ENCODE measurements at places on chromosomes 7 and 10.

- no peak for DNase-seq
Observed at GRCh38 chr10:30373596-30374327, 24.7 kb upstream of the MTPAP start.

DNA sequence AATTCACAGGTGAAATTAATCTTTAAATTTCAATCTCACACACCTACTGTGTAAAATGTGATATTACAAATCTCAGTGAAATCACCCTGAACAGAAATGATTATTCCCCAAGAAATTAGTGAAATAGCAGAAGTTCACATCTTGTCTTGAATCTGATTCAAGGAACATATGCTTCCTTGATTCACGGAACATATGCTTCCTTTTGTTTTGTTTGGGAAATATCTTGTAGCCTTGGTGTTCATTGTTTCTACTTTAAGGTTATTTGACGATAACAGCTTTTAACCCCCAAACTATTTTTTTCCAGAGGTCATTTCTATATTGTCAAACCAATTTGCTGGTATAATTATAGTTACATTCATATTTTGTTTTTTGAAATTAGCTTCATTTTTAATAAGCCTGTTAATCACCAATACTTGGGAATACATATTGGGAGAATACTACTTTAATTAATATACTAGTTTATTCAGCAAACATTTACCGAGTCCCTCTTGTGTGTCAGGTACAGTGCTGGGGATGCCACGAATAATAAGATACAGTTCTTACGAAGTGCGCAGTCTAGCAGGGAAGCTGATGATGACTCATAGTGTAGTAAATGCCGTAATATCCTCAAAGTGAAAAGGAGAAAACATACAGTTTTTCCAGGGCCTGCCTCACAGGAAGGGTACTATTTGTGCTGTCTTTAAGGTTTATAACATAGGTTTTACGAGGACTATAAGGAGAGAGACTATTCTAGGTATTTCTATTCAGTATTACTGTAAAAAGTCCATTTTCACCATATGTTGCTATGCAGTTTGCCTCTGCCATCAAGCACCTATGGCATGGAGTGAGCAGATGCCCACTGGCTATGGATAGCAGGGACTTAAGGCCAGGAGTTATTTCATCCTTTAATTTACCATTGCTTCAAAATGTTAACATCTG lies 32.5 kb downstream of the PRKAR2B start:
- no peak for DNase-seq

DNA sequence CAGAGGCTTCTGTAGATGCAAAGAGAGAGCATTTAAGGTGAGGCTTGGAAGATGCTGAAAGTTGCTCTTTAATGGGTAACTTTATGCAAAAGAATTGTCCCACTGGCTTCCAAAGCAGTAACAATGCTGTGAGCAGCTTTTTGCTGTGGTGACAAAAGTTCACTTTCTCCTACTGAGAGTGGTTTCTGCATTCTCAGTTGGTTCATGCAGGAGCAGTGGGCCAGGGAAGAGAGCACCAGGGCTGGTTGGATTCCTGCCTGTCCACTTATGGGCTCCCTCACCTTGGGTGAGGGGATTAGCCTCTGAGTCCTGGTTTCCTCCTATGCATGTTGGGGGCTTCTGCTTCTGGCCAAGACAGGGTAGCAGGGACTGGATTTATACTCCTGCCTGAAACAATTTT lies 31.1 kb upstream of the GOLGA7B start:
- DNase-seq: no peak

GRCh38 chr10:387909-388660 lies 252.8 kb downstream of the ZMYND11 start:
- DNase-seq: no peak

DNA sequence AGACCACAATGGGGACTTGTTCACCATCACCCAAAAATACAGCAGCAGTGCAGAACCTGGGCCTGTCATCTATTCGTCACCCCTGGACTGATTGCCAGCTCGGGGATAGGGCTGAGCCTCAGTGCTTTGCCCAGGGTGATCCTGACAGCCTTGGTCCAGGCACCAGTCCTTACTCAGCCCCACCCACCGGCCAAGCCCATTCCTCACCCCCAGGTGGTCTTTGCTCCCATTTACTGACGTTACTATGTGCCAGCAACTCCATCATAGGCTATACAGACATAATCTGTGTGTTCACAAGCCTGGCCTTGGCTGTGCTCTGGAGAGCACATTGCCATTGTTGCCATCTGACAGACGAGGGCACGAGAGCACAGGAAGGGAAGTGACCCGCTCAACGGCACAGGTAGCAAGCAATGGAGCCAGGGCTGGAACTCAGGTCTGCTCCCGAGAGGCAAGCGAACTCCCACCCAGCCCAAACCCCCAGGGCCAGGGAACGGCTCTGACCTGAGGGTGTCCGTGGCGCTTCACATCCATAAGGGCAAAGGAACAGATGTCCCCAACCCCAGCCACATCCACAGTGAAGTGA lies 6.8 kb downstream of the ATG9B start:
- DNase-seq: no peak

DNA sequence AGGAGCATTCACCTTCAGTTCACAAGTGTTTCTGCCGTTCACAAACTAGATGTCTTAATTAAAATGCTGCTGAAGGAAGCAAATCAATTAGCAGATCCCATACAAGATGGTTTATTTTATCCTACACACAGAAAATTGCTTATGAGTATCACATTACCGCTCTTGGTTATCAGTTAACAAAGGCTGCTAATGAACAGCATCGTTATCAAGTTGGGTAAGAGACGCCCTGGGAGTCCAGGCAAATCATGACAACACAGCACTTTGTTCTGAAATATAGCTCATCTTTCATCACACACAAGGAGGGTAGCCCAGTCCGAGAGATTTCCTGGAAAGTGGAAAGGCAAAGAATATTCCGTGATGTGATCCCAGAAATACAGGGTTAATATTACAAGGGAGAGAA lies 20.8 kb upstream of the FAM170B start:
- no peak for DNase-seq

DNA sequence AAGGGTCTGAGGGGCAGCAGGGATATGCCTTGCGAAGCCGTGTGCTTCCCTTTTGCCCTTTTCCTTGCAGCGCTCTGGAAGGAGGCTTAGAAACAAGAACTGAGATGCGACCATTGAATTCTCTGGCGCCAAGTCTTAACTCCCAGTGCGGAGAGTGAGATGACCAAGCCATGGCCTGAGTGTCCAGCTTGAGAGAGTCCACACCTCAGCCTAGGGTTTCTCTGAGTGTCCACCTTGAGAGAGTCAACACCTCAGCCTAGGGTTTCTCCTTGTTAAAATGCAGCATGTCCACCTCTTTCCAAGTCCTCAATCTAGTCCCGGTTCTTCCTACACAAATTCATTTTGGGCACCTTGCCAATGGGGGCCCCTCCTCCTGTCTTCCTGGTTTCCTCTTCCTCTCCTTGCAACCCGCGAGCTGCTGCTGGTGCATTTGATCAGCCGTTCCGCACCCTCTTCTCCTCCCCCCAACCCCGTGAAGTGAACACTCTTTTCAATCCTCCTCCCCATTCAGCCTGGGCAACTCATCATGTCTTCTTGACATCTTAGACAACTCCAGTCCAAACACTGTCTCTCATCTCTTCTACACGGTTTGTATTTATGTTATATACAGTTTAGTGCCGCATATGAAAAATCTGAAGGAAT lies 178.2 kb upstream of the PITRM1 start:
- no peak for DNase-seq

DNA sequence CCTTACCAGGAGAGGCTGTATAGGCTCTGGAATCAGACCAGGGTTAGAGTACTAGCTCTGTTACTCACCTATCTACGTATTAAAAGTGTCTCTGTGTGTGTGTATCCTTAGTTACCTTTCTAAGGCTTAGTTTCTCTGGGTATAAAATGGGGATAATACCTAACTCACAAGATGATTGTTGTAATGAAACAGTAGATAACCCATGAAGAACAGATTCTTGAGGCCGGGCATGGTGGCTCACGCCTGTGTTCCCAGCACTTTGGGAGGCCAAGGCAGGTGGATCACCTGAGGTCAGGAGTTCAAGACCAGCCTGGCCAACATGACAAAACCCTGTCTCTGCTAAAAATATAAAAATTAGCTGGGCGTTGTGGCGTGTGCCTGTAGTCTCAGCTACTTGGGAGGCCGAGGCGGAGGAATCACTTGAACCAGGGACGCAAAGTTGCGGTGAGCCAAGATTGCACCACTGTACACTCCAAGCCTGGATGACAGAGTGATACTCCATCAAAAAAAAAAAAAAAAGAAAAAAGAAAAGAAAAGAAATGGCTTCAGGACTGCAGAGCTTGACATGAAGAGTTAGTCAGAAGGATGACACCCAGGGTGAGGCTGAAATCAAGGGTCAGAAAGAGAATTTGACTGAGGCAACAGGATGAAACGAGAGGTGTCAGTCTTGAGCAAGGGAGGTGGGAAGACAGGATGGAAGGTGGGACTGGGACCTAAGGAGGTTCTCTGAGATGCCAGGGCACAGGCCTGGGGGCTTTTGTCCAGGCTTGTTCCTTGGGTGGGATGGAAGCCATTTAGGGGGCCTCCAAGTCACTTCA lies 33.4 kb downstream of the PRKAR2B start:
- no peak for DNase-seq

DNA sequence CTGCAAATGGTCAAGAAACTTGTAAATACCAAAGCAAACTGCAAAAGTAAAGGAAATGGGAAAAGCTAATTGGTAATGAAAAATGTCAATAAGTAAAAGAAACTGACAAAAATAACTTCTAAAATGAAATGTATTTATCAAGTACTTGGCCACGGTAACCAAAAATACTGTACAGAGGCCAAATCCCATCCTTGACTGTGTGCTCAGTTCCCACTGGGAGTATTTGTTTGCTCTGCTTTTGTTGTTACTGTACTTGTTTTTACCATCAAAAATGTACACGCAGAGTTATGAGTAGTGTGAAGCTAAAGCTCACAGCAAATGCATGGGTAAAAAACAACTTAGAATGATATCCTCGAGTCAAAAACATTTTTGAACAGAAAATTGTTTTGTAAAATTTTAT lies 31.1 kb downstream of the ENKUR start:
- no peak for DNase-seq

GRCh38 chr10:110612087-110612486 lies 32.0 kb upstream of the RBM20 start:
- no peak for DNase-seq

GRCh38 chr7:96723622-96724021 lies 14.0 kb upstream of the SEM1 start:
- DNase-seq: no peak

- no peak for DNase-seq
Observed at GRCh38 chr10:47071891-47072290, 160.7 kb downstream of the PTPN20 start.

DNA sequence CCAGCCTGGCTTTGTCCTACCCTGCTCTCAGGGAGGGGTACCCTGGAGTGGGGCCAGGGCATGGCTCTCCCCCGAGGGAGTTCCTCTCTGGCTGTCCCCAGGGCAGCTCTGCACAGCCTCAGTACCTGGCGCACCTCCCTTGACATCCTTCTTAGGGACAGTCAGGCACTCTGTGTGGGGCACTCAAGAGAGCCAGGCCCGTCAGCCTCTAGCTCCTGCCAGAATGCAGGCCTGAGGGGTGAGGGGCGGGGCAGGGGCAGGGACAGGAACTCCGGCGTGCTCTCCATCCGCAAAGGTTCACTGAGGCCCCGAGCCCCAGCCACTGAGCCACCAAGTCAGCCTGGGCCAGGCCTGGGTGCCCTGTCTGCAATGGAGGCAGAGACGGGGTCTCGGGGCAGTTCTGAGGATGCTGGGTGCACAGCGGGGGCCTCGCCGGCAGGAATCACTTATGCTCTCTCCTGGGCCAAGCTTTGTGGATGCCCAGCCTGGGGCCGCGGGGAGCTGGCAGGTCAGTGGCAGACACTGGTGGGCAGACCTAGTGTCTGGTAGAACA lies 10.1 kb downstream of the LIMK1 start:
- DNase-seq: no peak

DNA sequence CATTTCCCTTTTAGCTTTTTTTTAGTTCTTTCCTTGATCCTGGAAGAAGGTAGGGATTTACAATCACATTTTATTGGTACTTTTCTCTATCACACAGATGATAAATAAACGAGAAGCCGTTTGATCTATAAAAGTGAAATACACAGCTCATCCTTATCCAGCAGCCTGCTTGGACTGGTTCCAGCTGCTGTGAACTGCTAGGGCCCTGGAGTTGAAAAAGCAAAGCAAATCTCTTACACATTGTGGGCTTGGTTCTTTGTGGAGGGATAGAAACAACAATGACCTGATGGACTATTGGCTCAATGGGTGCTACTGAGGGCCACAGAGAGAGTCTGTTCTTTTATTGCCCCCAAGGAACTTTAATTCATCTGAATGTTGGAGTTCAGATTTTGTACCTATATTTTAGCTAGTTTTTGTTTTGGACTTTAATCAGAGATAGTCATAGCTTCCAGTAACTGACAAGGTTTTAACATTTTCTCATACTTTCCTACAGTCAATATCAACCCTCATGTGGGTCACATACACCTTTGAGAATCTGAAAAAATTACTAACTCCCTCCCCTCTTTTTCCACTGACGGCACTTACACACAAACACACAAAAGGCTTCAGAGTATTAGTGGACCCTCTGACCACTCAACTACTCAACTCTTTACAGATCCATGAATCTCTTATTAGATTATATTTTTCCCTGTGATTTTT lies 91.6 kb upstream of the CCDC6 start:
- no peak for DNase-seq

DNA sequence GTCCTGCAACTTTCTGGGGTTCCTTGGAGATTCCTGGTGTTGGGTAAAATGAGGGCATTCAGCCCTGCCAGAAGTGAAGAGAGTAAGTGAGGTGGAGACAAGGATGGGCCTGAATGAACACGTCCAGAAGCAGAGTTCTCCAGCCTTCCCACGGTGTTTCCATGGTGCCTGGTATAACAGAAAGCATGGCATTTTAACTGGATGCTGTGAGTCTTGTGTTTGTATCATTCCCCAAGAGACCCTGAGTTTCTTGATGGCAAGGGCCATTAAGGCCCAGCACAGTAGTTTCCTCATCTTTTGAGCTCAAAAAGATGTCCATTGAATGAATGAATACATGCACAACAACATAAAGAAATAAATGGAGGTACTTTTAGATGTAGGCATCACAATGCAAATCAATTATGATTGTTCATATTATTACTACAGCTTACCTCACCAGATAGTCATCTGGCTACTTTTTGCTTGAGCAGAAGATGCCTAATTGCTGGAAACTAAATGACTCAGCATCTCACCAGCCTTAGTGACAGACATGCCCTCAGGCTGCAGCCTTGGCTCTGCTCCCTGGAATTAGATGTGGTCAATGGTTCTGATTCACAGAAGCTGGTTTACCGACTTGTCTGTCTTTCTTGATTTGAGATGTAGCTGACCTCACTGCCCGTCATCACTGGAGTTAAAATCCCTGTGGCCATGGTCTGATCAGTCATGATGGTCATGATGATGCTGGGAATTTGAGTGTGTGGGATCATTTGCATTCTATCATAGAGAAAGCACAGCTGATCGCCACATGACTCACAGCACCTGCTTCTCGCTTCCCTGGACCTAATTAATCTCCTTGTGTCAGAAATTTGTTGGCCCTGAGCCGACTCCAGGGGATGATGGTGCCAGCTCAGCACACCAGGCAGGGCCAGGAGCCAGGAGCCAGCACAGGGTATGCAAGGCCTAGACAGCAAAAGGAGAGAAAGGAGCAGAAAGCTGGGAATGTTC lies 83.9 kb downstream of the CXCL12 start:
- no peak for DNase-seq

- no peak for DNase-seq
Observed at GRCh38 chr10:106506526-106507283, 657.8 kb downstream of the SORCS1 start.

Measured in NCI-H2081 treated with DMSO at 0.1 percent for 48 hours (cell line).